ENCODE measurements at places on chromosomes 1 and 21. TPM values are rescaled to one million over a fixed set of nuclear protein-coding genes. Genes with fewer than 3 reads are reported as not detected.

Gene PGBD5
- not detected for total RNA-seq

Gene SELENBP1
- not detected for total RNA-seq

Gene ID3
- 90.4 TPM for total RNA-seq

Gene NKAIN1
- total RNA-seq = not detected

Gene DYNLT4
- total RNA-seq = 1.8 TPM
